ENCODE measurements at places on chromosomes 7 and 10. TPM values are rescaled to one million over a fixed set of nuclear protein-coding genes. Genes with fewer than 3 reads are reported as not detected.

DNA sequence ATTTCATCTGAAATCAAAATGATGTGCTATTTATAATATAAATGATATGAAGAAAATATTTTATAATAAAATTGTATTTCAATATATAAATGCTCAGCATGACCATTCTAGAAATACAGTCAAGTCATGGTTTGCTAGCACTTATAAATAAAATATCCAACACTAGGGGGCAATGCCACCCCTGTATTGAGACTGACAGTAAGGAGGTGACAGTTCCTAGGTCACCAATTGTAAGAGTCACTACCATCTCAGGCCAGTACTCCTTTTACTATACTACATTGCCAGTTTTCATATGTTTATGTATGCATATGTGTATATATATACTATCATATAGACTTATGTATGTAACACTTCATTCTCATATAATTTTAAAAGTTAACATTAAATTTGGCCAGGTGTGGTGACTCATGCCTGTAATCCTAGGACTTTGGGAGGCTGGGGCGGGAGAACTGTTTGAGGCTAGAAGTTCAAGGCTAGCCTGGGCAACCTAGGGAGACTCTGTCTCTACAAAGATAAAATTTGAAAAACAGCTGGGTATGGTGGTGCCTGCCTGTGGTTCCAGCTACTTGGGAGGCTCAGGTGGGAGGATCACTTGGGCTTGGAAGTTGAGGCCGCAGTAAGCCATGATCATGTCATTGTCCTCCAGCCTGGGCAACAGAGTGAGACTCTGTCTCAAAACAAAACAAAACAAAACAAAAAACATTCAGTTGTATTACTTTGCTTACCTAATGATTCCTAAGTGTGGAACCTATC is 2.4 kb upstream of the CNOT4 start:
- no peaks in the 10 kb centered on the region for H3K27me3 ChIP-seq
- no peaks in the 10 kb centered on the region for H3K36me3 ChIP-seq
- H3K27ac ChIP-seq = no peak overlapping the region
- H3K4me1 ChIP-seq = no peaks in the 10 kb centered on the region

- peaks cover 31% of the 10 kb centered on the region for H3K4me1 ChIP-seq
- no peak overlapping the region for H3K4me3 ChIP-seq
- DNase-seq = no peak
- no peaks in the 10 kb centered on the region for H3K27me3 ChIP-seq
Observed at GRCh38 chr7:1533547-1534329, 3.2 kb downstream of the MAFK start.

- H3K27me3 ChIP-seq = no peaks in the 10 kb centered on the region
- H3K36me3 ChIP-seq = no peaks in the 10 kb centered on the region
- no peaks in the 10 kb centered on the region for H3K4me1 ChIP-seq
- H3K4me3 ChIP-seq = no peak overlapping the region
Observed at GRCh38 chr10:106582291-106582690, 582.2 kb downstream of the SORCS1 start.

GRCh38 chr7:28729281-28729680 is 228.8 kb downstream of the TRIL start:
- no peak overlapping the region for H3K4me3 ChIP-seq
- H3K27me3 ChIP-seq = no peaks in the 10 kb centered on the region
- no peak for DNase-seq
- no peaks in the 10 kb centered on the region for H3K36me3 ChIP-seq
- no peak overlapping the region for H3K27ac ChIP-seq
- H3K4me1 ChIP-seq = peaks cover 7% of the 10 kb centered on the region

NUPR2 gene
- 40.4 TPM for total RNA-seq

DNA sequence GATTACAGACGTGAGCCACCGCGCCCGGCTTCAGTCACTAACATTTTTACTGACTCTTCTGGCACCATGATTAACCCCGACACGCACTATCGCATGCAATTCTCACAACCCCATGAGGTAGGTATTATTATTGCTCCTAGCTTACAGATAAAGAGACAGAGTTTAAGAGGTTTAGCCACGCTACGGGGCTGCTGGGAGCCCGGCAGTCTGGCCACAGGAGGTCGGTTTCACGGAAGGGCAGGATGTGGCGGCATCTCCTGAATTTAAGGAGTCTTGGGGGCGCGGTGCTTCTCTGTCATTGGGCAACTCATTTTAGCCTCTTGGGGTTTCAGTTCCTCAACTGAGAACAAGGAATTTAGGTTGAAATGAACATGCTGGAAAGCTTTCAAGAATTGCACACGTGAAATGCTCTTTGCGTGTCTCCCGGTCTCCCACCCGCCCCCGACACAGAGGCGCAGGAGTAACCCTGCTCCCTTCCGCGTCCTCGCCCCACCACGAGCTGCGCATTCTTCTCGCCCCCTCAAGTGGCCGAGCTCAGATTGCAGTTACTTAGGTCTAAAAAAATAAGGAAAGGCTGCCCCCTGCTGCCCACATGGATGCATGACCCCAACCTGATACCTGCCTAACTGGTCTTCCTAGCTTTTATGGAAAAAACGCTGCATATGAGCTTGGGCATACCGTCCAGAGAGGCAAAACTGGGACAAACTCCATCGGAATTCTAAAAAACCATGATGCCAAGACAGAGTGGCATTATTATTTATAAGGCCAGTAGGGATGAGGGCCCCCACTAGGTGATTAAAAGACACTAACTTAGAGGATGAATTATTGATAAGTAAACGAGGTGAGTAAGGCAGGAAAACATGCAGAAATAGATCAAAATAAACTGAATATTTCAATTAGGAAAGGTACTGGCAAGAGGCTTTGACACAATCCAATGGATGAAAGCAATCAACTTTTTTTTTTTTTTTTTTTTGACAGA is 12.4 kb downstream of the PRSS2 start:
- no peaks in the 10 kb centered on the region for H3K27me3 ChIP-seq
- H3K36me3 ChIP-seq = no peaks in the 10 kb centered on the region
- DNase-seq = peak; percentile 88
- peak overlapping the region; percentile 7 for H3K4me3 ChIP-seq
- no peak overlapping the region for H3K27ac ChIP-seq

DNA sequence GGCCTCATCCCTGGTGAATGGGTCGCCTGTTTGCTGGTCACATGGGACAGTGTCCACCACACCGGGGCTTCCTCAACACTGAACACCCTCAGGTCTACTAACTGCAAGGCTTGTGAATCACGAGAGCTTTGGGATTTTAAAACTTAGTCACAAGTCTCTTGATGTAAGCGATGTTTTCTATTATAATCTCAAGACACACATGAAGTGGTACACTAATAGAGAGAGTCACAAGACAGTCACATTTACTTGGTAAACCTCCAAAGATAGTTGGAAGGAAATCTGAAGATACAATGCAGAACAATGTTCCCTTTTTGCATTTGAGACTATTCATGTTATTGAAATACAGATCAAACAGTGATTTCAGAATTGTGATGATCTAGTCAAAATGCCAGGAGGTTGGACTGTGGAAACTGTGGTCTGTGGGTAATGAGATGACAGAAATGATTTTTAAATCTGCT is 233.1 kb upstream of the KLF6 start:
- H3K27ac ChIP-seq = no peak overlapping the region
- DNase-seq = no peak
- no peaks in the 10 kb centered on the region for H3K36me3 ChIP-seq
- H3K4me3 ChIP-seq = no peak overlapping the region

PAOX gene
- 17.5 TPM for total RNA-seq

NUTM2A gene
- total RNA-seq = 9.5 TPM

TEX47 gene
- total RNA-seq = 1.8 TPM

TMEM213 gene
- not detected for total RNA-seq

RINT1 gene
- 12.6 TPM for total RNA-seq
